Activated naive CD8-positive, alpha-beta T cell treated with anti-CD3 and anti-CD28 coated beads, Interleukin-2, amount 10 ng/mL, durations not matched to agents 7 days and 5 days (primary cell): ENCODE measurements at places on chromosomes 6 and 20. TPM values are rescaled to one million over a fixed set of nuclear protein-coding genes. Genes with fewer than 3 reads are reported as not detected.

Gene ARFRP1
- 68.8 TPM for total RNA-seq

Gene EHMT2
- total RNA-seq = 80.6 TPM

DNA sequence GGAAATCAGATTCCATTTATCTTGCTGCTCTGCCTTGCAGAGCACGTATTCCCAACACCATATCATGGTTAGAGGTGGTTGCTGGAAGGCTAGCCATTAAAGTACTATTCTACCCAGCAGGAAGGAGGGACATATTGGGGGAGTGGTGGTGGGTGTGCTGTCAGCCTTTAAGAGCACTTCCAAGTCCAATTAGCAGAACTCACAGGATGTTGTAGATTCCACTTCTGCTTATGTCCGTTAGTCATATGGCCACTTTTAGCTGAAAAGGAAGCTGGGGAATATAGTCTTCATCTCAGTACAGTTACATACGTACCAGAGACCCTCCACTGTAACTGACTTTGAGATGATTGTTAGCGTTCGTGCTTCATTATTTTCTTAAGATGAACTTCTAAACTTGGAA, 94.4 kb downstream of the SAMD3 start:
- peaks cover 40% of the 10 kb centered on the region for H3K4me1 ChIP-seq
- H3K36me3 ChIP-seq = peaks cover 51% of the 10 kb centered on the region
- no peak overlapping the region for H3K27ac ChIP-seq
- H3K27me3 ChIP-seq = no peaks in the 10 kb centered on the region
- no peak for DNase-seq
- no peak overlapping the region for H3K4me3 ChIP-seq

Gene ENPP5
- 2.0 TPM for total RNA-seq

Gene CLPSL1
- not detected for total RNA-seq

DNA sequence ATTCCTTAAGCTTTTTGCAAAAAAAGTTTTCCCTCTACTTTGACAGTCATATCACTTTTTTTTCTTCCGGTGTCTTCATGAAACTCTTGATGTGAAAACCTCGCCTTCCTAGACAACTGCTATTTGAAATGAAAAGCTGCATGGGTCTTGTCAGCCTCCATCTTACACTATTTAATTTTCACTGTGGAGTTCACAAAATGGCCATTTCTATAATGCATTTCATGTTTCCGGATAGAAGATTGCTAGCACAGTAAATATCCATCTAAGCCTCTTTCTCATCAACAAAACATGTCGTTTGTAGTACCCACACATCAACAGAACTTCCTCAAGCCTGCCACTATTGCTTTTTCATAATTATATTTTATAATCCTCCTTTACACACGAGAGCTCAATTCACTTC, 204.9 kb upstream of the ID4 start:
- DNase-seq = no peak
- no peak overlapping the region for H3K27ac ChIP-seq
- no peaks in the 10 kb centered on the region for H3K36me3 ChIP-seq
- H3K27me3 ChIP-seq = no peaks in the 10 kb centered on the region

- H3K36me3 ChIP-seq = no peaks in the 10 kb centered on the region
- no peak overlapping the region for H3K27ac ChIP-seq
- DNase-seq = no peak
- no peaks in the 10 kb centered on the region for H3K27me3 ChIP-seq
These were observed 442.2 kb downstream of the RNF144B start for GRCh38 chr6:18829272-18829870.
